ENCODE measurements at places on chromosomes 11 and 22.

- DNase-seq: no peak
These were observed 6.3 kb downstream of the DAGLA start for GRCh38 chr11:61686469-61686868.

DNA sequence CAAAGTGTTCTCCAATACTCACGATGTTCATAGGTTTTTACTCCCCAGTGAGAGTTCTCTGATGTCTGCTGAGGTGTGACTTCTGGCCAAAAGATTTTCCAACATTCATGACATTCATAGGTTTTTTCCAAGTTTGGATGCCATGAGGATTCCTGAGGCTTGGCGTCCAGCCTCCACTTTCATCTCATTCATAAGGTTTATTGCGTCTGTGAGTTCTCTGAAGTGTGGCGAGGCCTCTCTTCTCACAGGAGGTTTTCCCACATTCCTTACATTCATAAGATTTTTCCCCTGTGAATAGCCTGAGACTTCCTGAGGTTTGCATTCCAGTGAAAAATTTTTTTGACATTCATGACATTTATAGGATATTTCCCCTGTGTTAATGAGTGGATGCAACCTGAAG, 1014.1 kb downstream of the LRRC4C start:
- no peak for DNase-seq

DNA sequence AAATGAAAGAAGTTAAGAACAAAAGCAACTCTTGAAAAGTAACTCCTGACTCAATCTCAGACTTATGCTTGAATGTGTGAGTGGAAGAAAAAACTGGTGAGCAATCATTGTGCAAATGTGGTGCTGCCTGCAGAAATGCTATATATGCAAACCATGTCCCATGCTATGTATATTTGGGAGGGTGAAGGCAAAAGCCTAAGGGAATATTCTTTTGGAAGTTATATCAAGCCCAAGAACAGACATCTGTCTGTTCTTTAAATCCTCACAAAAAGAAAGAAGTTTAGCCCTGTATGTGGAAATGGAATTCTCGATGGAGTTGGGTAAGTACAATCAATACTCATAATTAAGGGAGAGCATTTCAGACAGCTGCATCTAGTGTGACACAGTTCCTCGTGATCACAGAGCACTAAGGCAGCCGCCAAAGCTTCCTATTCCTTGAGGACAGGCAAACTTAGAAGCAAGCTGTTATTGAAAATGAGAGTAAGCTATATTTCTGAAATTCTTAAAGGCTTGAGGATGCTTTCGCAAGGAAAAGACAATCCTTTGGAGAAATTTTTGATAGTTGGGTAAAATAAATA, 406.5 kb upstream of the CHORDC1 start:
- DNase-seq: no peak

DNA sequence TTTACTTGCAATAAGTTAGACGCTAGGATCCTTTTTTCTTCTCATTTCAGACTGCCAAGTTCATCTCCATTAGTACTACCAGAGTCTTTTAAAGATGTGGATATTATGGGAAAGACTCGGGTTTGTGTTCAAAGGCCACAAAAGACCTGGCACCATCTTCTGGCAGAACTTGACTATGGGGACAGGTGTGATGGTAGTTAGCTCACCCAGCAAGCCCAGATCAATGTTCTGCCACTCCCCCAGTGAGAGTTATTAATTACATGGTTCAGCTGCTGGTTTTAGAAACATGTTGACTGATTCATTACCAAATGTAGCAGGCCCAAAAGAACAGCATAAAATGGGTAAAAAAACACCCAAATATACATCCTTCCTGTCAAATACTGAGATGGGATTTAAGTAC, 333.5 kb upstream of the PITPNB start:
- DNase-seq: no peak

DNA sequence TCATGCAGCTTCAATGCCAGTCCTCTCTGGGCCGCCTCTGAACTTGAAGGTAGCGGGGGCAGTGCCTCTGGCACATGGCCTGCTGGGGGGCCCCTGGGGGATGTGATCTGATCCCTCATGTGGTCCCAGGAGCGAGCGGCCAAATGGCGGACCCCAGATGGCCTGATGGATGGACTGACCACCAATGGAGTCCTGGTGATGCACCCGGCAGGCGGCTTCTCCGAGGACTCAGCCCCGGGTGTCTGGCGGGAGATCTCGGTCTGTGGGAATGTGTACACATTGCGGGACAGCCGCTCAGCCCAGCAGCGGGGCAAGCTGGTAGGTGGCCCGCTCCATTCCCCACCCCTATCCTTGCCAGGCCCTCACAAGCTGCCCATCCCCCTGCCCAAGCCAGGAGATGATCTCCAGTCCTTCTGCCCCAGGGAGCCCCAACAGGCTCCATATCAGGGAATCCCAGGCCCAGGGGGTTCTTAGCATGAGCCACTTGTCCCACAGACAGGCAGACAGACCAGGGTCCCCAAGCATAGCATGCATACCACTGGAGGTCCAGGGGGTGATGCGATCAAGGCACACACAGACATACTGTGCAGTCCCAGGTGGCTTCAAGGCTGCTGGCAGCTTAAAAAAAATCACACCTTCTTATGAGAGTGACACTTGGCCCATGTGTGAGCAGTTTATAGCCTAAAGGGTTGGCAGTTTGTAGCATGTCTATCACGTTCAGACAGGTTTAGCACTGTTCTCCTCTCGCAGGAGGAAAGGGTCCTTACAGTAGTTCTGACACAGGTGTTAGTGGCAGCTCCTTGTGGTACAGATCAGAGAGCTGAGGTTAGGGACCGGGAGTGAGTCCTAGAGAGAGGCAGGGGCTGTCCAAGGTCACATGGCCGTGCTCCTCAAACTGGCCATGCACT, 6.4 kb upstream of the DPP3 start:
- DNase-seq: no peak

- no peak for DNase-seq
These were observed 10.8 kb upstream of the TCF20 start for GRCh38 chr22:42281284-42281683.

DNA sequence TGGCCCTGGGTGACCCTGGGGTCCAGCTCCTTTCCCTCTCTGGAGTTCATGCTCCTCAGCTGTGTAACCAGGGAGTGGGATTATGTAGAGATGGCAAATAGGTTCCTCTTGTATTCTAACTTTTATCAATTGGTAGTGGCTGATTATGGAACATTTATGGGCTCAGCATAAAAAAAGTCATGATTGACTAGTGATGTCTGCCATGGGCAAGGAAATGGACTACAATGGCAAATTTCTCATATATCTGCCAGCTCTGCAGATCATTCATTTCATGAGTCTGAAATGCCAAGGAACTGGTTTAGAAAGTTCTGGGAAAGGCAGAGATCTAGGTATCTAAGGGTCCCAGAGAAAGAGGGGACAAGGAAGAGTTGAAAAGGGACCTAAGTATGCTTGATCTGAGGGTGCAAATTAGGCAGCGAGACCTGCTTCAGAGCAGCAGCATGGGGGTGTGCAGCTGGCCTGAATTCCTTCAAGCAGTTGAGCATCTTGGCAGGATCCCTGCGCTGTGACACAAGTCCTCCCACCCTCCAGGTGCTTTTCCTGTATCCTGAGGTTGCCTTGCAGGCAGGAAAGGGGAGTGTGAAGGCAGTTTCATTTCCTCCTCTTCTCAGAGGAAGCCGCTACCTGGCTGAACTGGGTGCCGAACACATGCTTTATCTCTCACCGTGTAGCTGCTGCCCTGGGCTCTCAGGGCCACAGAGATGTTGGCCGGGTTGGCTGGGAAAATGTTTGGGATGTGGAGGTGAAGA, 10.4 kb downstream of the SLC15A3 start:
- peak; percentile 75 for DNase-seq

DNA sequence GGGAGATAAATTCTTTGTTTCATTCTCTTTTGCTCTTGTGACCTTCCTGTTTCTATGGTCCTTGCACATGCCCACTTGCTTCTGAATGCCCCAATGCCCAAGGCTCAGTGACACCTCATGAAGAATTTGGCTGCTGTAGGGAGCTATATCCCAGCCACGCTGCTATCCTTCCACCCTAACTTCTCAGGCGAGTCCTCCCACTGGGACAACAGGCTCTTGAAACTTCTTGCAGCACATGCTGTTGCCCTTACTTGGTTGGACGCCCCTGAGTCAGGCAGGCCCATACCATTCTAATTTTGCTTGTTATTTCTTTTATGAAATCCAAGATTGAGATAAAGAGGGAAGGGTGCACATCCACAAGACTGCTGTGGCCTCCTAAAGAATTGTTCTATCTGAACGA, 57.6 kb upstream of the BLID start:
- DNase-seq: no peak

GRCh38 chr11:58446294-58446693, 4.3 kb upstream of the OR5B12 start:
- DNase-seq: no peak

- no peak for DNase-seq
These were observed 1.2 kb upstream of the IGLL1 start for GRCh38 chr22:23581260-23581650.

- DNase-seq: no peak
These were observed 32.6 kb upstream of the TMEM123 start for GRCh38 chr11:102485095-102485722.

DNA sequence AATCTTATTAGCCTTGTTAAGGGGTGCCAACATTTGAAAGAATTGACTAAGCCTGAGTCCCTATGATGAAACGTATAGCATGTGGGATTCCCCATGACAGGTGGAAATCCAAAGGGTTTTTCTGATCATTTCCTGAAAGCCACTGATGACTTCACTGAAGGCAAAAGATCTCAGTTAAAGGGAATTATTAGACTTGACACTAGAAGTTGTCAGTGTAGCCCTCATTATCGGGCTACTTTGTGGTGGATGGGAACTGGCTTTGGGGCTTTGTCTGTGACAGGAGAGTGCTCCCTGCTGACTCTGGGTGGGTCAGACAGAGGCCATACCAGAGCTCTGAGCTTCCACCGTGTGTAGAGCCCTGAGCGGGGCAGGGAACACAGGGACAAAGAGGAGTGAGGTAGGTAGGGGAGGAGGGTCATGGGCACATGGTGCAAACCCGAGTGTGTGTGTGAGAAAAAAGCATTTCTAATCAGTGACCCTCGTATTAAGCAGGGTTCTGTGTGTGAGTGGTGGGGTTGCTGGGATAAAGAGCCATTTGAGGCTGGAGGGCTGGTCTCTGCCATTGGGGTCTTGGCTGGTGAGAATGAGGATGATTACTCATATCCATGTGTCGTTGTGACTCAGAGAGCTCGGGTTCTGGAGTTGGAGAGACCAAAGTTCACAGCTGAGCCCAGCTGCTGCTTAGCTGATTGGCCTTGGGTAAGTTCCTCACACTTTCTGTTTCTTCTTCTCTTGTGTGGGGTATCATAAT, 101.1 kb downstream of the GRIK4 start:
- no peak for DNase-seq

- DNase-seq: no peak
These were observed 442.9 kb downstream of the AASDHPPT start for GRCh38 chr11:106520146-106520912.

GRCh38 chr11:133936136-133936535, 20.6 kb downstream of the IGSF9B start:
- DNase-seq: no peak

DNA sequence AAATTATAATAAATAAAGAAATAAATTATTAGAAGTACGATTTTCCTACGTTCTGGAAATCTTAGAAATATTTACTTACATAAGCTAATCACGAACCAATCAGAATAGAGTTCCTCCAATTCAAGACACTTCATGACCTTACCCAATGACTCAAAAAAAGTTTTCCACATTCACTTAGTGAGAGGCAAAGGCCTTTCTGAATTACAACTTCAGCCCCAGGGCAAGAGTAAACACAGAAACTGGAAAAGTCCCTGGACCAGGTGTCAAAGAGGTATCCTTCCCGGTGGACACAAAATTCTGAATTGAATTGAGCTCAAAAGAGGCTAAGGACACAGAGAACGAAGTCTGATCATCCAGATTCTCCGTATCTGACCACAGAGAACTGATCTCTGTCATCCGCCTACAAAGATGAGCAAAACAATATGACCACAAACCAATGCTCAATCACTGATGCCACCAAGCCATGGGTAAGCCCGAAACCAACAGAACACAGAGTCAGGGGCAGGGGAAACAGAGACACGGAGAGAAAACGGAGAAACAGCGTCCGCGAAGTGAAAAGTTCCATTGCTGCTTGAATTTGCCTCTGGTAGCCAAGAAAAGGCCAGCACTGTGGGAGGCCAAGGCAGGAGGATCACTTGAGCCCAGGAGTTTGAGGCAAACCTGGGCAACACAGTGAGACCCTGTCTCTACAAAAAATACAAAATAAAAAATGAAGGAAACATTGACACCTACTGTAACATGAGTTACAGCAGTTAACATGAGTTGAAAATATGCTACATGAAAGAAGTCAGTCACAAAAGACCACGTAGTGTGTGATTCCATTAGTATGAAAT, 6.8 kb downstream of the BID start:
- DNase-seq: no peak

DNA sequence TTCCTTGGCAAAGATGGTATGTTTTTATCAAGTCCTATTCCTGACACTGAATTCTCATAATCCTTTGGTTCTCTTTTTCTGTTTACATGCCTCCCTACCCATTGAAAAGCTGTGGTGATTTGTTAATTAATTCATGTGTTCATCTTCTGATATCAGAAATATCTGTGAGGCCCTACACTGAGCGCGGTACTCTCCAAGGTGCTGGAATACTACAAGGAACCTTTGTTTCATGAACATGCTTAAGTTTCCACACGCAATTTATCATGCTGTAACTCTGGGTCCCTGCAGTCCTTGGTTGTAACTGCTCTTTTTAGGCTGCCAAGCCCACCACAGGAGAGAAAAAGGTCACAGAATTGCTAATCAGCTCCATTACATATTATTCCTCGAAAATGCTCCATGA, 331.8 kb downstream of the FAT3 start:
- no peak for DNase-seq

- DNase-seq: no peak
These were observed 46.0 kb downstream of the LRP5 start for GRCh38 chr11:68358416-68358815.

- DNase-seq: no peak
These were observed 265.4 kb upstream of the ARHGAP20 start for GRCh38 chr11:110977661-110978060.

GRCh38 chr11:134518616-134519389, 106.8 kb upstream of the B3GAT1 start:
- no peak for DNase-seq

- no peak for DNase-seq
These were observed 117.1 kb downstream of the ENTHD1 start for GRCh38 chr22:39776295-39777009.

GRCh38 chr11:11848891-11849746, 7.3 kb downstream of the USP47 start:
- DNase-seq: peak; percentile 43

GRCh38 chr11:2196970-2197770, 25.6 kb upstream of the TH start:
- DNase-seq: peak; percentile 24
